Left colon (tissue), 2 donors: ENCODE measurements at places on chromosomes 7 and 10. TPM values are rescaled to one million over a fixed set of nuclear protein-coding genes. Genes with fewer than 3 reads are reported as not detected.
A peak's percentile ranks its signal among the peaks of the same experiment; 100 is the strongest.

Gene SLC25A40
- total RNA-seq, result 34.2 TPM

DNA sequence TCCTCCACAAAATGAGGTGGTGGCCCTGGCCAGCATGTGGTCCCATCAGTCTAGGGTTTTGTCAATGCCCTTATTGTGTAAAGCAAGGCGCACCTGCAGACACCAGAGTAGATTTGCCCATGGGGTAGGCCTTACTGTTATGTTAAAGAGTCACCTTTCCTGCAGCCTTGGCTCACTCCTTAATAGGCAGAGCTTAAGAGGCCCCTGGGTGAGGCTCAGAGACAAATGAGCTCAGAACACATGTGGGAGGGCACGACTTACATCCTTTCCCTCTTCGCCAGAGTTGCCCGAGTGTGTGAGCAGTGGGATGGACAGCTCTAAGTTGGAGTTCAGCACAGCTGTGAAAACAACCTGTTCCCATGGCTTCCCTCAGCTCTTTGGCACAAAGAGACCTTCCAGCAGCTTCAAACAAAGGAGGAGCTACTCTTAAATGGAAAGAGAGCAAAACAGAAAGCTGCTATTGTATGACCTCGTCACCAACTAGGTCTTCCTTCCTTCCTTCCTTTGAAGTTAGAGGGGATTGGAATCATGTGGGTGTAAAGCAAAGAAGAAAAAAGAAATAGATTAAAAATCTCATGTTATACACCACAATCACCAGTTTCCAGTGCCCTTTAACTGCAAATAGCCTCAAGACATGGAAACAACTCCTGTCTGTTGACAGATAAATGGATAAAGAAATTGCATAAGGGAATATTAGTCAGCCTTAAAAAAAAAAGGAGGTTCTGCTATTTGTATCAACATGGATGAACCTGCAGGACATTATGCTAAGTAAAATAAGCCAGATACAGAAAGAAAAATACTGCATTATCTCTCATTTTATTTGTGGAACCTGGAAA, 11.9 kb upstream of the XPNPEP1 start:
- DNase-seq, result no peak

- DNase-seq, result no peak
These were observed 51.3 kb upstream of the ZMIZ2 start for GRCh38 chr7:44697136-44698045.

Gene RBM20
- 0.92 TPM for total RNA-seq

GRCh38 chr10:70596860-70597809, 5.4 kb downstream of the PRF1 start:
- DNase-seq, result no peak

Gene SYCE1
- not detected for total RNA-seq

DNA sequence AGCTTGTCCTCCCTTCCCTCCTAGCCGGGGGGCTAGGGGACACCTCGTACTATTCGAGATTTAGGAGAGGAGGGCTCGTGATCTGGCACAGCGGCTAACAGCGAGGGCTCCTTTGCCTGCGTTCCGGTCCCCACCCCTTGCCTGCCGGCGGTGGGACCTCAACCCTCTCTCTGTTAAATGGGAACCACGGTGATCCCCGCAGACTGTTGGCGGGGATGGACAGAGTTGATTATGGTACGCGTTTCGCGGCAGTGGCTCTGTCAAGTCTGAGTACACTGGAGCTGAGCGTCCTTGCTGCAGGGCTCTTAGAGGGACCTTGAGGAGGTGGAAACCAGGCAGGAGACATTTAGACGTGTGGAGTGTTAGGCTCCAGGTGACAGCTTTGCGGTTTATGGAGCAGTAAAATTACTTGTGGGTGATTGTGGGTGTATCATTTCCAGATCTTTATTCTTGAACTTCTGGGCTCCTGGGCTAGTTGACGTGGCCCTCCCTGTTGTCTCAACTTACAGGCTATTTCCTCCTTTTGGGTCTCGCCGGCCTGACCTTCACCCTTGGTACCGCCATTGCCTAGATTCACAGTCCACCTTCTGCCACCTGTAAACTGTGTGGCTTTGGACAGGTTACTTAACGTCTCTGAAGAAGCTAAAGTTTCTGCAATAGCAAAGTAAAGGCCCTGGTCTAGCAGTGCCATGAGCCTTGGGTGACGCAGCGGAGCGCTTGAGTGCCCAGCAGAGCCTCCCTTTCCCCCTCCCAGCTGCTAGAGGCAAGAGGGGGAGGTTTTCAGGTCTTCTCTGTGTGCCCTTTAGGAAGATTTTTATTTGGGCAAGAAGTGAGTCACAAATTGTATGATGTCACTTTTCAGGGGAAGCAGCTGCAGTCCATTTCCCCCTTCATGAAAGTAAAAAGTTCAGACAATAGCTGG, 739 bp downstream of the CASP7 start:
- peak; percentile 71 for DNase-seq
